ENCODE measurements at places on chromosomes 3 and 15. TPM values are rescaled to one million over a fixed set of nuclear protein-coding genes. Genes with fewer than 3 reads are reported as not detected.

GRCh38 chr3:35784169-35784568, 144.8 kb downstream of the ARPP21 start:
- DNase-seq, result no peak

DNA sequence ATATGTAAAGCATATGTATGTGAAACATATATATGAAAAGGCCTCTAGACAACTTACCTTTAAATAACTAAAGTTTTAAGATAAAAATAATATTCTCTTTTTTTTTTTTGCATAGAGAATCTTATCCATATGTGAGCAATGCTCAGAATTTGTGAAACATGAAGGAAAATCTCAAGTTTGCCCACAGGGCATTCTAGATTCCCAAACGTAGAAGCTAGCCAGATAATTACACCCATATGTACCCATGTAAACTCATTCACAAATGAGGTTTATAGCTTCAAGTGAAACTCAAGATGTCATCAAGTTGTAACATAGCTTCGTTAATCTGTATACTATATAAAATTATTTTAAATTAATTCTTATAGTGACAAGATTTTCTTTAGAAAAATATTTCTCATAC, 537.3 kb upstream of the NR2F2 start:
- DNase-seq, result no peak

Gene IQCF5
- not detected for total RNA-seq

DNA sequence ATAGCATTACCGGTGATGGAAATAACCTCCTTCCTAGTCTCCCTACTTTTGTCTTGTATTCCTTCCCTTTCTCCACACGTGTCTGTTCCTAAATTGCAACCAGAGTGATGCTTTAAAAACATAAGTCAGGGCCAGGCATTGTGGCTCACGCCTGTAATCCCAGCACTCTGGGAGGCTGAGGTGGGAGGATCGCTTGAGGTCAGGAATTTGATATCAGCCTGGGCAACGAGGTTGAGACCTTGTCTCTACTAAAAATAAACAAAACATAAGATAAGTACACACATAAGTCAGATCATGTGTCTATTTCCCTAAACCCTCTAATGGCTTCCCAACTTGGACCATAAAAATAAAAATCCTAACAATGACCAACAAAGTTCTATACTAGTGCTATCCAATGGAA, 18.4 kb downstream of the ARMC8 start:
- no peak for DNase-seq

Gene ATP10A
- 28.9 TPM for total RNA-seq

- DNase-seq, result no peak
Measured at GRCh38 chr15:74209997-74210671, 7.5 kb upstream of the STRA6 start.

Gene MORC1
- total RNA-seq, result not detected

GRCh38 chr3:191263365-191263764, 64.3 kb downstream of the OSTN start:
- DNase-seq, result no peak

GRCh38 chr15:32861174-32861573, 143.4 kb downstream of the GREM1 start:
- no peak for DNase-seq

GRCh38 chr15:69653846-69654245, 201.2 kb downstream of the RPLP1 start:
- DNase-seq, result no peak

DNA sequence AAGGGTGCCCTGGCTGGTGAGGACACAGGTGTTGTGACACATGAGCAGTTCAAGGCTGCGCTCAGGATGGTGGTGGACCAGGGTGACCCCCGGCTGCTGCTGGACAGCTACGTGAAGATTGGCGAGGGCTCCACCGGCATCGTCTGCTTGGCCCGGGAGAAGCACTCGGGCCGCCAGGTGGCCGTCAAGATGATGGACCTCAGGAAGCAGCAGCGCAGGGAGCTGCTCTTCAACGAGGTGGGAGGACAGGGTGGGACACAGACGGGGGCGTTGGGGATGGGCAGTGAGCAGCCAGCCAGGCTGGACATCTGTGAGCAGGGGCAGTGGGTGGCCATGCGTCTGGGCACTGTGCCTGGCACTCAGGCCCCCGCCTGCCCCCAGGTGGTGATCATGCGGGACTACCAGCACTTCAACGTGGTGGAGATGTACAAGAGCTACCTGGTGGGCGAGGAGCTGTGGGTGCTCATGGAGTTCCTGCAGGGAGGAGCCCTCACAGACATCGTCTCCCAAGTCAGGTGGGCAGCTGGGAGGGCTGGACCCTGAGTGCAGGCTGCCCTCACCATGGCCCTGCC, 10.3 kb downstream of the ANKRD63 start:
- no peak for DNase-seq

GRCh38 chr15:77487469-77487842, 66.8 kb downstream of the HMG20A start:
- DNase-seq, result no peak

DNA sequence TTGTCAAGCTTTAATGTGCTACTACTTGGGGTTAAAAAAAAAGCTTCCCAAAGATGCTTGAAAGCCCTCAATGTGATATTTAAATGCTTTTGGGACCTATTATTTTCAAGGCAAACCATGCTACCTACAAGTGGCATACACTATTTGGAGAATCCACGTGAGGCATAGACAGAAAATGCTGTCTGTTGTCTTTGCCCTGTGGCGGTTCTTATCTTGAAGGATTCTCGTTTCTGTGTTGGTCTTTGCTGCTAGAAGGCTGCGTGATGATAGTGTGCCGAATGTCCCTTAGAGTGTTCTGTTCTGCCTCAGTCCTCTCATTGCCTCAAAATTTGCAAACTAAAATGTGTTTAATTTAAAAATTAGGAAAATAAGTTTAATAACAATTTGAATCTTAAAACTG, 356.2 kb upstream of the RARB start:
- DNase-seq, result no peak

- no peak for DNase-seq
Measured at GRCh38 chr3:5442106-5442785, 254.7 kb downstream of the EDEM1 start.

DNA sequence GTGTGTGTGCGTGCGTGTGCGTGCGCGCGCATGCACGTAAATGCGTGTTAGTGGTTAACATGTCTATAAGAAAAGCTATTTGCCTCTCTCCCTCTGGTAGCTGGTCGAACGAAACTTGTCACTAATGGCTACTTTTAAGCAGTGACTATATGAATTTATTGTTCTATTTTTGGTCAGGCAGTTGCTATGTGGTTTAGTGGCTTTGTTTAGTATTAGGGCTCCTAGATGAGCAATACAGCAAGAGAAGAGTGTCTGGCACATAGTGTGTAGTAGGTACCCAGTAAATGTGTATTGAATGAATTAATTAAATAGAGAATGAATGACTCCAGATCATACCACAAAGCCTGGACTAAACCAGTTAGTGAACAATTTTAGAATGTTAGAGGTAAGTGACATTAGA, 171.6 kb downstream of the PPM1L start:
- DNase-seq, result no peak

Gene NSUN3
- 13.4 TPM for total RNA-seq

Gene SLC15A2
- 0.91 TPM for total RNA-seq

Gene KLHL40
- not detected for total RNA-seq

Gene CAV3
- not detected for total RNA-seq

Data from CD8-positive, alpha-beta memory T cell (primary cell).